CD4-positive, alpha-beta T cell (primary cell): ENCODE measurements at places on chromosomes 7 and 10.

- no peak for DNase-seq
Measured at GRCh38 chr7:158657189-158657746, 47.3 kb downstream of the NCAPG2 start.

DNA sequence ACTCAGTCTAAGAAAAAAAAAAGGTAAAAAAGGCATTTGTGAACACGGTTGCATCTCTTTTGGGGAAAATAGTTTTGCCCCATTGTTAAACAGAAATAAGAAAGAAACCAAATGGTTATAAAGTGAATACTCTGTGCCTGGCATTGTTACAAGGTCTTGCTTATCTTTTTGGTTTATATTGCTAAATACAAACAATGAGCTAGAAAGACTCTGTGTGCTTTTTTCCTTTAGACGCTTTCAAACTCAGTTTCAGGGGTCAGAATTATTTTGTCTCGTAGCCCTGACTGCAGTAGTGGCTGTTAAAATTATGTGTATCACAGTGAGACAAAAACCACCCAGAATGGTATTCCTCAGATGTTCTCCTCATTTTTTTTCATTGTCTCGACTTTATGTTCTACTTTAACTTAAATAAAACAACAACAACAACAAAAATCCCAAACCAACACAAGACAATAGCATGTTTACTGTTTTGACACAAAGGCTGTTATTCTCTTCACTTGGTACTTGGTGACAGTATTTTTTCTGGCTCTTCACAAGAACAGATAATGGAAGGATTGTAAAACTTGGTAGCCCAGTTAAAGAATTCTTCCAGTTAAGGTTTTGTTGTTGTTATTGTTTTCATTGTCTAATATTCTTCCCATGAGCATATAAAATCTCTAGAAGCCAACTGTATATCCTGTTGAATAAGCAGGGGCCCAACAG lies 190.1 kb downstream of the PLXDC2 start:
- no peak for DNase-seq

DNA sequence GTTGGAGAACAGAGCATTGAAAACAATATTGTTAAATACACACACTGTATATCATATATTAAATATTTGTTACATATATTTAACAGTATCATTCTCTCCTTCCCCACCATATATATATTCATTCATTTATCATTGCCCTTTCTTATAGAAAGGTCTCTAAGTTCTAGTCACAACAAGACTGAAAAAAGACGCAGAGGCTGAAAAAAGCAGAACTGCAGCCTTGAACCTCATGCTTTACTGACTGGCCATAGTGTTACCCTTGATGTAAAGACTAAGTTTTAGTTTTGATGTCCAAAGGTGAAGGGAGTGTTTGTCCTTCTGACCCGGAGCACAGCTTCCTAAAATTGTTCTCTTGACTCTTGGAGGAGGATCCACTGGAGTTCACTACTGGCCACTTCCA lies 247.9 kb downstream of the PTEN start:
- no peak for DNase-seq

- DNase-seq = no peak
Measured at GRCh38 chr7:13904007-13904406, 85.5 kb downstream of the ETV1 start.

- no peak for DNase-seq
Measured at GRCh38 chr10:55019439-55019838, 218.4 kb upstream of the PCDH15 start.

DNA sequence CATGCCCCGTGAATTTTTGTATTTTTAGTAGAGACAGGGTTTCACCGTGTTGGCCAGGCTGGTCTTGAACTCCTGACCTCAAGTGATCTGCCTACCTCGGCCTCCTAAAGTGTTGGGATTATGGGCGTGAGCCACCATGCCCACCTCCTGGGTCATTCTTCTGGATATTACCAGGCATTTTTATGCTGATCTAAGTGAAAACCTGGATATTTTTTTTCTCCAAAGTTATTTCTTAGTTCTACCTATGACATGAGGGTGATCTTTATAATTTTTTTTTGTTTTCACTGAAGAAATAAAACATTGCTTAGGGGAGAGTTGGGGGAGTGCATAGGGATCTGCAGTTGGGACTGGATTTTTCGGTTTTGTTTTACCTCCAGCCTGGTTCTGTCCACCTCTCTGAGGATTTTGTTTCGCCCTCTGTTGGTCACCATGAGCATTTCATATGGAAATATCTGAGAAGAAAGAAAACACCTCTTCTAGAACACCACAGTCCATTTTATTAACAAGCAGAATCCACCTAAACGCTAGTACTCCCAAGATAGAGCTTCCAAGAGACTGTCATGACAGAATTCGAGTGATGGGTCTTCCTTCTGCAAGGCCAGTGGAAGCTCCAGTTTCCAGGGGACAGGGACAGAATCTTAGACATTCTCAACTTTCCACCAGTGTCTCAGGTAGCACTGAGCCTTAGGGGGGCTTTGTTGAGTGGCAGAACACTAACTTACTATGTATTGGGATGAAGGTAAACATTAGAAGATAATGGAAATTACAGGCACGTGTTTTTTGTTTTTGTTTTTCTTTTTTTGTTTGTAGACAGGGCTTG lies 33.4 kb upstream of the AFAP1L2 start:
- no peak for DNase-seq

DNA sequence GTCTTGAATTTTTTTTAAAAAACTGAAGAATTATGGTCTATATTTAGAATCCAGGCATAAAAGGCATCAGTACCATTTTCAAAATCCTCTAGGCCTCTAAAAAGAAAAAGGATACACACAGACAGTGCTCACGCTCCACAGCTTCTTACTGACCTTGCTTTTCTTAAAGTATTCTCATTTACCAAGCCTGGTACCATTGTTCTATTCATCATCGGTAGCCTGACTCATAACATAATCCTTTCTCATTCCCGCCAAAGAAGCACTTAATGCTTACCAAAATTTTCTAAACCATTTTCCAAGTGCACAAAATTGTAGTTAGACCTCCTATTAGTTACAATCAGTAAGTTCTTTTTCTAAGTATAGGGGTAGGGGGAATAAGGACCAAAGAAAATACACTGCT lies 54.6 kb downstream of the ATE1 start:
- no peak for DNase-seq

- no peak for DNase-seq
Measured at GRCh38 chr10:124484661-124485060, 23.0 kb downstream of the LHPP start.

- no peak for DNase-seq
Measured at GRCh38 chr10:21340331-21340730, 185.2 kb downstream of the SKIDA1 start.

DNA sequence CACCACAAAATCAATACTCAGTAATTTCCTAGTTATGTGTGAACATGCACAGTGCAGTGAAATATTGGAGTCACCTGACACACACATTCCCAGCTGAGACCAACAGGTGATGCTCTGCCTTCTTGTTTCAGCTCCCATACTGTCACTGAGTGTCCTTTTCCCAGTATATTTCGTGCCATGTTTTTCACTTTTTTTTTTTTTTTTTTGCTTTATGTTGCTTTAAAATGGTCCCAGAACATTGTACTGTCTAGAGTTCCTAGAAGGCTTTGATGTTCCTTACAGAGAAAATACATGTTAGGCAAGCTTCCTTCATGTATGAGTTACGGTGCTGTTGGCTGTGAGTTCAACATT lies 45.6 kb downstream of the ELAPOR2 start:
- no peak for DNase-seq

DNA sequence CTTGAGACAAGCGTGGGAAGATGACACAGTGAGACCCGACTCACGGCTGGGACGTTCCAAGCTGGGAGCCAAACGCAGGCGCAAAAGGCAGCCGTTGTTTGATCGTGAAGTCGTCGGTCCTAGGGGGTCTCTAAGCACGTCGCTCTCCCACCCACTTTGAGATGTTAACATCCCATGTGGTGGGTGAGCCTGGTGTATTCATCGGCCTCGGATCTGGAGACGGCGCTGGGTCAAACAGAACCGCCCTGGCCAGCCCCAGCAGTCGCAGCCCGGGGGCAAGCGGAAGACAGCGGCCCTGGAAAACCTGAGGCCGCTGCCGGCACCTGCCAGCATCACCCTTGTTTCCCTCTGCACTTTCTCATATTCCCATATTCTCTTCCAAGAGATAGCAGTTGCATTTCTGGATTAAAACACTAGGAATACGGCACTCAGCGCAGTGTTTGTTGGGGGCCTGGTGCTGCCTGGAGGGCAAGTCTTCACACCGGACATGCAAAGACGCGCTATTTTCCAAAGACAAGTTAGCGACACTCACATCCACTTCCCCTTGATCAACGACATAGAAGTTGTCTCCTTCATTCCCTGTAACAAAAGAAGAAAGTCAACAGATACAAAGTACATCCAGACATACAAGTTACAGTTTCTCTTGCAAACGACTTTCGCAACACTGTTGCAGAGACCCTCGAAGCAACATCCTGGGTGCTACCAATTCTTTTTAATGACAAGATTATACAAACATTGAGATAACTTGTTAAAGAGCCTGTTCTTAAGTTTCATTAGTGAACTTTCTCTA lies 86.2 kb upstream of the PDGFA start:
- no peak for DNase-seq
